RWPE2 (cell line): ENCODE measurements at places on chromosomes 5 and 9.

DNA sequence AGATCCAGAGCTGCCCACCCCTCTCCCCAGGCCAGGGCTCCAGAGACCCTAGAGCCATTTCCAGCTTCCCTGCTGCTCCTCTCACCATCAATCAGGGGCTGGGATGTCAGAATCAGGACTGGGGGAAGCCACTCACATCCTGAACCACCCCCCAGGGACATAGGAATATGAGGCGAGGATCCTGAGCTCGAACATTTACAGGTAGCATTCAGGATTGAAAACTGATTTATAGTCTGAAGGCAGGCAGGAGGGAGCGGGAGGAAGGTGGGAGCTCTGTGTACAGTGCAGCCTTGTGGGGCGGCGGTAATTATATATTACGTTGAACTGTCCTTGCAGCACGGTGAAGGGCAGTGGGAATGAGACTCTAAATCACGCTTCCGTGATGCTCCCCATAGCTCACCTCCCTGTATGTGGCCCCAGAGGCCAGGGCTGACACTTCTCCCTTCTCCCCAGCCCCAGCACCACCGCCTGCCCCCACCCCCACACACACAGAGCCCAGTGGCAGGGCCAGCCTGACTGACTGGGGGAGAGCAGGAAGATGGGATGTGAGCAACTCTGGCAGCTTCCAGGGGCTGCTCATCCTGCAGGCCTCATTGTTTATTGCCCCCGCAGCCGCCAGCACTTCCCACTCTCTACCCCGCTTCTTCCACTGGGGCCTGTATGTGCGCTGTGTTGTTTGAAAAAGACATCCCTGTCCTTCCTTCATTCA is 76.0 kb upstream of the HSPA9 start:
- DNase-seq = no peak

DNA sequence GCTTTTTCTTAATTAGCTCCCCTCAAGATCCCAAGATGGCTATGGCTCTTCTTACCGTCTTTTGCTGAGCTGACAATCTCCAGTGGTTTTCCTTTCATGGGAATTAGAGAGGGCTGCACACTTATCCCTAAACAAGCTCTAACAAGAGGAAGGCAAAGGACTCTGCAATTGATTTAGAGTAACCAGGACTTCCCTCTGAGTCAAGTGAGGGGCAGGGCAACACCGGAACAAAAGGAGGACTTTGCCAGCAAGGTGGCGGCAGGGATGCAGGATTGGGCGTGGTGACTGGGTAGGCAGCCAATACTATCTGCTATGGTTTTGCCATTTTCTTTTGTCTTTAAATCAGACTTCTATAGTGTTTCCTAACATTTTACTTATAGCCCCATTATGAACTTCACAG is 9.8 kb downstream of the SLC44A1 start:
- no peak for DNase-seq

- no peak for DNase-seq
Measured at GRCh38 chr5:56088967-56089829, 94.4 kb upstream of the IL6ST start.

GRCh38 chr9:106106396-106106795 is 412.1 kb downstream of the TMEM38B start:
- no peak for DNase-seq

DNA sequence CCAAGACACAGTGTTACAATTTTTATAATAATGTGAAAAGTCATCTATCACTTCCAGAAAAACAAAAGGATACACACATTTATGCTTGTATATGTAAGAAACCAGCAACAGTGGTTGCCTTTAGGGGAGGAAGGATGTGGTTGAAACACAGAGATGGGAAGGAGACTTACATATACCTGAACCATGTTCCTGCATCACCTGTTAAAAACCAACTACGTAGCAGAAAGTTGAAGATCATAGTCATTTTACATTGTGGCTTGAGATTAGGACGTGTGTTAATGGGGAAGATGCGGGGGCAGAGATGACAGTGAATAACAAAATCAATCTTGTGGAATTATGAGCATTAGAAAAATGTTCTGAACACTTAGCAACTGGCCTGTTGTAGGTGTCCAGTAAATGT is 307.3 kb downstream of the MLLT3 start:
- no peak for DNase-seq

- DNase-seq = no peak
Measured at GRCh38 chr9:120917929-120918762, 8.4 kb downstream of the TRAF1 start.

DNA sequence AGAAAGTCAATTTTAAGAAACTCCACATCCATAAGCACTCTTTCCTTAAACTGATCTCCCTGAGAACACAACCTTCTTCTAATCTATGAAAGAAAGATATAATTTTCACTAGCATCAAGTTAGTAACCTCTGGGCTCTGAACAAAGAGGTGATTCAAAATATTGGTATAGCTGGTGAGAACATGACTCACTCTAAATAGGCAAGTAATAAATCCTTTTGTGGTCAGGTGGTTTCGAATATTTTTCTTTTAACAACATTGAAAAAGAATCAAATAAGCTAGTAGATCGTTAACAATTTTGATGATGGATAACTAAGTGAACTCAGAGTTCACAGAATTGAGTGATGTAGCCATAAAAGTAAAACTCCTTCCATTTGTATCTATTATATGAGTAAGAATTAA is 150.6 kb upstream of the IQGAP2 start:
- DNase-seq = no peak

DNA sequence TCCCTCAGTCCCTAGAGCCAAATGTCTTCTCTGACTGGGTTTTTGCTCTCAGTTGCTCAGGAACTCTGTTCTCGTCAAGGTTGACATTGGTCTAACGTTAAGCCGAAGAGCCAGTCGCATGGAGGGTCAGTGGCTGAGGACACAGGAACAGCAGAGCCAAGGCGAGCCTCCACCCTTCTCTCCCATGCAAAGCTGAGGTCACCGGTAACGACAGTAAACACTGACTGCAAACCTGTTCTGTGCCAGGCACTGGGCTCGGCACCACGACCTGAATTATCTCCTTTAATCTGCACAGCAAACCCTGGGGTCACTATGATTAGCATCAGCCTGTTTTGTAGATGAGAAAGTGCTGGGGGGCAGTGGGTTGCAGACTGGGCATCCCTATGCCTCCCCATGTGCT is 171.0 kb downstream of the COL23A1 start:
- no peak for DNase-seq

GRCh38 chr9:17772223-17772622 is 193.4 kb downstream of the SH3GL2 start:
- DNase-seq = no peak

DNA sequence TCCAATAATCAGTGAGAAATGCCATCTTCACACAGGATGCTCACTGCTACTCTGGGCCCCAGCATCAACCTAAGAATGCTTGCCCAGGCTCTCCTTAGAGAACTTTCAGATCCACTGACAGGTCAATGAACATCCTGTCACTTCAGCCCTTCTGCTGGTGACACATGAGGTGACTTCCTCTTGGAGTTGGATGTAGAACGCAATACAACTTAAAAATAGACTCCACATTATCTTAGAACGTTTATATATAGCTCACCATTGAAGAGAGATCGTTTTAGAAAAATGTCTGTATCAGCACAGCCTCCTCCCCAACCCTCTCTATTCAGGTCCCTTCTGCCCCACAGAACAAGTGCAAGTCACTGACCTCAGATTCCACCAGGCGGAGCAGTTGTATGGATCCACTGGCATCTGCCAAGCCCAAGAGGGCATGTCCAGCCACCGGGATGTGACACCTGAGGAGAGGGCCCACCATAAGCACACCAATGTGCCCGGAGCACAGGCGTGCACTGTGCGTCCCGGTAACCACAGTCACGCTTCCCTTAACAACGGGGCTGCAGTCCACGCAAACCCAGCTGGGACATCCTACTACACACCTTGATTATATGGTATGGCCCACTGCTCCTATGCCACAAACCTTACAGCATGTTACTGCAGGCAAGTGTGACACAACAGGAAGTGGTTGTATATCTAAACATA is 2.9 kb downstream of the DPH7 start:
- no peak for DNase-seq

- peak; percentile 32 for DNase-seq
Measured at GRCh38 chr5:135487839-135488514, 35.8 kb upstream of the TIFAB start.

- DNase-seq = no peak
Measured at GRCh38 chr5:158020555-158021418, 161.8 kb upstream of the CLINT1 start.

- no peak for DNase-seq
Measured at GRCh38 chr5:142833517-142834449, 63.6 kb downstream of the ARHGAP26 start.

DNA sequence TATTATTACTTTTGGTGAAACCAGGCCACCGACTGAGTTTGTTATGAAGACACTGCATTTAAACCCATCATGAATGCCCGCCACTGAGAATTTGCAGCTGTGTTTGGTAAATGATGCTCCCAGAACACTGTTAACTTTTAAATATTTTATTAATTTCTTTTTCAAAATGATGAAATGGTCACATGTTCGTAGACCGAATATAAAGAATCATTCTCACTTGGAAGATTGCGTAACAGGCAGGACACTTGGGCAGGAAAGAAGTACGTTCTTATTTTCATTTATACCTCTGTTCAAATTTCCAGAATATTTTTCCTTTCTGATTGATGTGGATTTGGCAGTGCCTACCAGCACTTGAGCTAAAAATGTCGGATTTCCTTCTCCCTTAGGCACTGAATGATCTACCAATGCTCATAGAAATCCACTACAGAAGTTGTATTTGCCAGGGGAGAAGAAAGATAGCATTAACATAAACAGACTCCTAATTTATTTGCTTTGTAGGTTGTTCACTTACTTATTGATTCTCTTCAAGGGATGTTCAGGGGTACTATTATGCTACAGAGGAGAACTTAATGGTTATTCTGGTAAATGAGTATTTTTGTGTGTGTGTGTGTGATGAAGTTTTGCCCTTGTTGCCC is 13.8 kb downstream of the CYFIP2 start:
- no peak for DNase-seq

DNA sequence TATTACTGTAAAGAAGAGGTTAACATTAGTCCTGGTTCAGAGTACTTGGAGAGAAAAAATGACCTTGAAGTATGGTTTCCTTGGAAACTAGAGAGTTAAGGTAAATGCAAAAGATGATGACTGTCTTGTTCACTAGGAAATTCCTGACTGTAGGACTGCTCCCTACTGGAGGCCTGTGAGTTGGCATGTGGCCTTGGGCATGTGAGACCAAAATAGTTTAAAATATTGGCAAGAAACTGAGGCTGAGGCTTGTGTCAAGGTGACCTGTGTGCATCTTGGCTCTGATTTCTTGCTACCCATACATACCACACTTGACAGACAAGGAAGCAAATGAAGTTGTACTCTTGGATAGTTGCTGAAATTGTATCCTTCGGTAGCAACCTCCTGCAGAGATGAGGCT is 96.5 kb downstream of the TARS1 start:
- DNase-seq = no peak

GRCh38 chr5:167358868-167359492 is 932.5 kb upstream of the WWC1 start:
- no peak for DNase-seq

GRCh38 chr9:35859310-35859989 is 10.8 kb downstream of the OR13J1 start:
- no peak for DNase-seq

GRCh38 chr5:132754947-132755346 is 7.7 kb downstream of the CCNI2 start:
- DNase-seq = no peak

DNA sequence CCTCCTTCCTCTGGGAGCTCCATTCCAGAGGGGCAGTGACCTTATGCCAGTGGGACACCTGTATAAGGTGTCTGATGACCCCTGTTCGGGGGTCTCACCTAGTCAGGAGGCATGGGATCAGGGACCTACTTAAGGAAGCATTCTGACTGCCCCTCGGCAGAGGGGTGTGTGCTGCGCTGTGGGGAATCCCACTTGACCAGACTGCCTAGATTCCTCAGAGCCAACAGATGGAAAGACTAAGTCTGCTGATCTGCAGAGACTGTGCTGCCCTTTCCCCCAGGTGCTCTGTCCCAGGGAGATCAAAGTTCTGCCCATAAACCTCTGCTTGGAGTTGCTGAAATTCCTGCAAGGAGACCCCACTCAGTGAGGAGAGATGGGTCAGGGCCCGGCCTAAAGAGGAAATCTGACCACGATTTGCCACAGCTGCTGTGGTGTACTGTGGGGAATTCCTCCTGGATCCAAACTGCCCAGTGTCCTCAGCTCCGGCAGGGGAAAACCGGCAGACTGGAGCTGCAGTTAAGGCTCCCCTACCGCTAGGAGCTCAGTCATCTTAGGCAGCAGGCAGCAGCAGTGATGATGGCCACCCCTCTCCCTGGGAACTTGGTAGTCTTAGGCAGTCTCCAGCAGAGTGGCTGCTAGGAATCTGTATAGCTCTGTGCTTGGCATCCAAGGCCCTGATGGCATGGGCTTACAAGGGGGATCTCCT is 34.8 kb upstream of the FAM120A start:
- DNase-seq = no peak

- DNase-seq = peak; percentile 58
Measured at GRCh38 chr5:176732306-176732705, 78.1 kb upstream of the UNC5A start.

- no peak for DNase-seq
Measured at GRCh38 chr9:87593359-87593980, 95.8 kb downstream of the DAPK1 start.

DNA sequence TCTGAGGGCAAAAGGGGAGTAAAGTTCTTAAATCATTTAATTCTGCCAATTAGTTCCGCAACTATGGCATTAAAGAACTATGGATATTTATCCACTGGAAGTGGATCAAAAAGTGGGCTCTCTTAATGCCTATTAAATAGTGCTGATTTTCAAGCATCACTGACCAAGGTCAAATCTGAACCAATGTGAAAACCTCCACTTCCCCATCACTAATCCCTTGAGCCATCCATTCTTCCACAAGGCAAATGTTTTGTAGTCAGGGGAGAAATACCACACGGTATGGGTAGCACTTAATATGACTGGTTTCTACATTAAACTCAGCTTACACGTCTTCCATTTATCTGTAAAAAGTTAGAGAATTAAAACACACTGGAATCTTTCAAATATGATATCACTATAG is 57.6 kb downstream of the MLLT3 start:
- DNase-seq = no peak

- no peak for DNase-seq
Measured at GRCh38 chr5:107478068-107478641, 192.6 kb downstream of the EFNA5 start.

GRCh38 chr5:100889165-100889743 is 13.8 kb downstream of the ST8SIA4 start:
- no peak for DNase-seq

- no peak for DNase-seq
Measured at GRCh38 chr9:33192493-33193255, 25.5 kb upstream of the B4GALT1 start.

DNA sequence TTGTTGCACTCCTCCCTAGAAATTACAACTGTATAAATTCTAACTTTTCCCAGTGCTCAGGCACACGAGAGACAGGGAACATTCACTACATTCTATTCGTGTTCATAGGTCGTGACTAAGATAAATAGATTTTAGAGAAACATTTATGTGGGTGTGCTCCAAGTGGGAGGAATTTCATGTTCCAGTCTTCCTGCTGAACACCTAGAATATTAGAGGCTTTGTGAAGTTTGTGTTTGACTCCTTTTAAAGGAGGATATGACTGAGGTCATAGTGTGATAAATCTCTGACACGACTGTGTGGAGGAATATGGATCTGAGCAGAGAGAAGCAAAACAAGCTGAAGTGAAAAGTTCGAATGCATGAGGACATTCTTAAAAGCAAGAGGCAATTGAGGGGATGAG is 355.3 kb downstream of the ZSWIM6 start:
- DNase-seq = no peak

GRCh38 chr5:145990170-145990569 is 53.8 kb downstream of the SH3RF2 start:
- DNase-seq = no peak

GRCh38 chr9:63816751-63817621 is 1468.0 kb downstream of the FOXD4L5 start:
- DNase-seq = peak; percentile 98
